ENCODE measurements at places on chromosomes 7 and 10.

- no peak for DNase-seq
Observed at GRCh38 chr7:46725838-46726237, 804.8 kb upstream of the IGFBP3 start.

DNA sequence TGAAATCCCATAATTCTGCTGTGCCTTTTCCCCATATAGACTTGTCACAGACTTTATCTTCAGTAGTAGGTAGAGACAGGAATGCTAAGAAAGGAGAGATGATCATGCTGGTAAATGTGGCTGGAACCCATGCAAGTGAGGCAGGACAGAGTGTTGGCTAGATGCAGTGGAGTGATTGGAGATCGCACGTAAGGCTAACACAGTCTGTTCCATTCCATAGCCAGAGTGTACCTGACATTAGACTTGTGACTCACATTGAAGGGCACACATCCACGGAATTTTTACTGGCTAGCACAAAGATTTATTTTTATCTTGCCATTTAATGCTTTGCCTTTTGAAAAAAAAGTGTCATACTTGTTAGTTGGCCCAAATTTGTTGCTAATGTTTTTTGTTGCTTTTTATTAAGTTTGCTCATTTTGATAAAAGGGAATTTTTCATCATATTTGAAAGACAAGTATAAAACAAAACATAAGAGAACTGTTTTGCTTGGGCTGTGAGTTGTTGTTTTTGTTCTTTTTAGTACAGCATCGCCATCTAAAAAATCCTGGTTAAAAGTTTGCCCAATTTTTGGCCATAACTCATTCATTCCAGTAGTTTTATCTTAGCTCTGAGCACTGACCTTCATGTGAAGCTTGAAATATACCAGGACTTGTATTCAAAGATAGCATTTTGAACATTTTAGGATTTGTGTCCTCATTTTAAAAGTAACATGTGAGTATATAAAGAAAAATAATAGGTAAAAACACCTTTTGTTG, 81.0 kb downstream of the CPED1 start:
- no peak for DNase-seq

DNA sequence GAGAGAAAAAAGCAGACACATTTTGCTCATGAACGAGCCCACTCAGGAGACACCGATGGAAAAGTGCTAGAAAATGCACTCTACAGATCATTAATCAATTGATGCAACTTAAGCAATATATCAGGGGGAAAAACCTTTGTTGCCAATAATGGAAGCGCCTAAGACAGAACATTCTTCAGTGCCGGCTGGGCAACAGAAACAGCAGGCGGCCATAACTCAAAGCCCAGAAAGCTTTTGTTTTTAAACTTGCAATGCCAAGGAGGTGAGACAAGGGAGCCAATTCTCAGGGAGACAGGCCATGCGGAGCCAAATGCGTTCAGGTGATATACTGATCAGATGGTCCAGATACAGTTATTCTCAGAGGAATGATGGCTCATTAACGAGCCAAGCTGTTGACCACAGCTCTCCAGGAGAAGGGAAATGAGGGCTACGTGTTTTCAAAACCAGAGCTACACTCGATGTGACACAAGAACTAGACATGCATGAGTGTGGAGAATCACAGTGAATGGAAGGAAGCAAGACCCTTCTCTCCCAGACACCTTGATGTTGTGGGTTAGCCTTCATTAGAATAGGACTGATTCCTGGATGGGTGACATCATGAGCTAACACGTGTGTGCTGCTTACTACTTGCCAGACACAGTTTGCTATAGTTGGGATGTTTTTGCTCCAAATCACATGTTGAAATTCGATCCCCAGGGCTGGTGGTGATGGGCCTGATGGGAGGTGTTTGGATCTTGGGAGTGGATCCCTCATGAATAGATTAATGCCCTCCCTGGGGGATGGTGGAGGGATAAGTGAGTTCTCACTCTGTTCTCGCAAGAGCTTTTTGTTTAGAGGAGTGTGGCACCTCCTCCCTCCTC, 79.1 kb upstream of the KCNMA1 start:
- DNase-seq: no peak

GRCh38 chr7:101630591-101630990, 1.5 kb upstream of the MYL10 start:
- DNase-seq: no peak

DNA sequence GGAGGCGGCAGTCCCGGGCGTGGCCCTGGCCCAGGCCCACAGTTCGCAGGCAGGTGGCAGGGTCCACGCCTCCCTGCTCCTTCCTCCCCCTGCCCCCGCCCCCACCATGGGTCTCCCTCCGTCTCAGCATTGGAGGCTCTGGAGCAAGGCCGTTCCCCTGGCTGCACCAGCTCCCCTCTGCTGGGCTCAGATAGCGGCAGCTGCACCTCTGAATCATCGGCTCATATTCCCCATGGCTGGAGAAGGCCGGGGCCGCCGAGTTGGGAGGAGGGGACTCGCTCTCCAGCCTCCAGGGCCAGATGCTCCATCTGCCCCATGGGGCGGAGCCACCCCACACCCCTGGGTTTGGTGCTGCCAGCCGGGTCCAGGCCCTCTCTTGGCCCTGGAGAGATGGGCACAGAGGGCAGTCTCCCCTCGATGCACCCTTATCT, 145.0 kb downstream of the ELFN1 start:
- peak; percentile 46 for DNase-seq

- DNase-seq: peak; percentile 58
Observed at GRCh38 chr7:134891262-134891695, 95.0 kb upstream of the AGBL3 start.

- peak; percentile 28 for DNase-seq
Observed at GRCh38 chr10:103718247-103718620, 137.1 kb downstream of the SH3PXD2A start.

- DNase-seq: peak; percentile 79
Observed at GRCh38 chr10:71835671-71836595, 15.1 kb downstream of the PSAP start.

GRCh38 chr7:20198260-20198659, 18.9 kb downstream of the MACC1 start:
- no peak for DNase-seq

DNA sequence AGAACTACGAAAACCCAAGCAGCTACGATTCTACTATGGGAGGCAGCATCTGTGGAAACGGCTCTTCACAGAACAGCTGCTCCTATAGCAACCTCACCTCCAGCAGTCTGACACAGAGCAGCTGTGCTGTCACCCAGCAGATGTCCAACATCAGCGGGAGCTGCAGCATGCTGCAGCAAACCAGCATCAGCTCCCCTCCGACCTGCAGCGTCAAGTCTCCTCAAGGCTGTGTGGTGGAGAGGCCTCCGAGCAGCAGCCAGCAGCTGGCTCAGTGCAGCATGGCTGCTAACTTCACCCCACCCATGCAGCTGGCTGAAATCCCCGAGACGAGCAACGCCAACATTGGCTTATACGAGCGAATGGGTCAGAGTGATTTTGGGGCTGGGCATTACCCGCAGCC, 81.6 kb upstream of the SAMD8 start:
- no peak for DNase-seq

DNA sequence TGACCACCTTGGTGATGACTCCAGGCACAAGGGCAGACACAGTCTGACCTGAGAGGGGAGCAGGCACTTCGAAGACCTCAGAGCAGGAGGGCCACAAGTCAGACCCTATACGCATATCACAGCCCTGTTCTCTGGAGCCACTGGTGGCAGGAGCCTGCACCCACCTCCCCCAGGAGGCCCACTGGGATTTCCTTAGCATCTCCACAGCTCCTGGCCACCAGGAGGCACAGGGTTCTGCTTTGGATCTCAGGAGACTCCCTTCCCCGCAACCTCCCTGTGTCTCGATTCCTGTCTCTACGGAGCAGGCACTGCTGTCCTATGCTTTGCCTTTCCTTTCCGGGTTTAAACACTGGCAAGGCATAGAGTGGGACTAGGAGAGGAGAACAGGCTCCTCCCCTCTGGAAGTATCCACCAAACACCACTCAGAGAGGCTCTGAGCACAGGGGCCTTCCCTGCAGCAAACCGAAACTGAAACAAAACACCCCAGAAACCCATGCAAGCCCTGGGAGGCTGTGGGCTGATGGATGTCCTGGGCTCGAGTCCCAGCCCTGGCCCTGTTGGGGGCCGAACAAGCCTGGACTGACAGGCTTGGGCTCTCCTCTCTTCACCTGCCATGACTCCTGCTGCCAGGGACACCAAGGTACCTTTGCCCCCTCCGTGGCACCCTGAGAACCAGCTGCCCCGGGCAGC, 166.3 kb downstream of the NEURL1 start:
- DNase-seq: no peak

DNA sequence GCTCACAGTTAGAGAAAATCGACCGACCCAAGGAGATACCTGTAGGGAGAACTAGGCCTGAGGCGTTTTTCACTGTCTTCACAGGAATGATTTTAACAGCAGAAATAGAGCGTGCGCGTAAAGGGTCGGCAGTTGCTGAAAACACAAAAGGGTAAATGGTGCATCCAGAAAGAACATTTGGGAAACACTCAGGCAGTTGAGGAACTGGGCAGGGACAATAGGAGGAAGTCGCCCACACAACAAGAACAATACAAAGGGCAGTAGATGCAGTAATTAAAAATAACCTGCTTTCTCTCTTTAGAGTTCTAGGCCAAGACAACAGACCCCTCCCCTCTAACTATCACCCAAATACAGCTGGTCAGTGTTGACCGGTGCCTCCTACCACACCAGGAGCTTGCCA, 126.6 kb downstream of the SORBS1 start:
- no peak for DNase-seq

- DNase-seq: no peak
Observed at GRCh38 chr10:20765066-20765465, 132.0 kb downstream of the NEBL start.

GRCh38 chr7:22805227-22805626, 17.4 kb downstream of the TOMM7 start:
- DNase-seq: no peak

GRCh38 chr10:29784175-29784773, 149.5 kb upstream of the SVIL start:
- DNase-seq: no peak

DNA sequence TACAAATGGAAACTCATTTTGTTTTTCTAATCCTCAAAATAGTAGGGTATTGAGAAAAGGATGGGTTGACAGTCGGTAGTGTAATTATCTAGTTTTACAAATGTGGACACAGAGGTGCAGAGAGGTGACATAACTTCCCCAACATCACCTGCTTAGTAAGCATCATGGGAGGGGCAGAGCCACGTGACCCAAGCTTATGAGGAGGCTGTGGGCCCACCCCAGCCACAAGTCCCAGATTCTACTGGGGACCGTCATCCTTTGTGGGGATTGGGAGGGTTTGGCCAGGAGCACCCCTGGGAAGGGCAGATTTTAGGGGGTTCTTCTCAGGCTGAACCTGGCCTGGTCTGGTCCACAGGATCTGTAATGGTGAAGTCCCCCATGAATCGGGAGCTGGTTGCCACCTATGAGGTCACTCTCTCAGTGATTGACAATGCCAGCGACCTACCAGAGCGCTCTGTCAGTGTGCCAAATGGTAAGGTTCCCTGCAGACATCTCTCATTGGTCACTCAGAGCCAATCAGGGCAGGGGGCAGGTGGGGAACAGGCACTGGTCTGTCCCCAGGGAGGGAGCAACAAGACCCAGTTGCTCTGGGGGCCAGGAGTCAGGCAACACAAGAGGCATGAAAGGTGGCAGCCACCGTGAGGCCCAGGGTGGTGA, 23.6 kb upstream of the VSIR start:
- DNase-seq: no peak
